ENCODE measurements at places on chromosomes 16 and 17.

GRCh38 chr16:22348291-22348690 is 26.1 kb downstream of the CDR2 start:
- no peak for DNase-seq

GRCh38 chr17:19275457-19276127 is 38.4 kb downstream of the EPN2 start:
- DNase-seq, result no peak

GRCh38 chr17:8875436-8875835 is 8.0 kb upstream of the PIK3R6 start:
- no peak for DNase-seq

- no peak for DNase-seq
Observed at GRCh38 chr16:80176114-80176513, 364.7 kb upstream of the DYNLRB2 start.

- no peak for DNase-seq
Observed at GRCh38 chr16:88086571-88087516, 135.6 kb downstream of the BANP start.

GRCh38 chr16:719815-720446 is 1.0 kb upstream of the ANTKMT start:
- DNase-seq, result no peak

DNA sequence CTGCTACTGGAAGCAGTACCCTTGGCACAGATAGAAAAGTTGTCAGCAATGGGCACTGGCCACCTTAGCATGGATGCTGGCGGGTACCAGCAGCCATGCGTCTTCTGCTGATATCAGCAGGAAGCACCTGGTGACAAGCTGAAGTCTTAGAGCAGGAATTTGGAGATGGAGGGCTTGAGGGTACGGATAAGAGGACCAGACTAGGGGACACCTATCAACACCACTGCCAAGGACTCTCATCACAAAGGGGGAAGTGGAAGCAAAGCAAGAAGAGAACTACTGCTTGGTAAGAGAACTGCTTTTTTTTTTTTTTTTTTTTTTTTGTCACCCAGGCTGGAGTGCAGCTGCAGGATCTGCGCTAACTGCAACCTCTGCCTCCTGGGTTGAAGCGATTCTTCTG is 35.4 kb upstream of the LYRM9 start:
- DNase-seq, result no peak

- no peak for DNase-seq
Observed at GRCh38 chr17:44971776-44972483, 3.8 kb upstream of the C1QL1 start.

DNA sequence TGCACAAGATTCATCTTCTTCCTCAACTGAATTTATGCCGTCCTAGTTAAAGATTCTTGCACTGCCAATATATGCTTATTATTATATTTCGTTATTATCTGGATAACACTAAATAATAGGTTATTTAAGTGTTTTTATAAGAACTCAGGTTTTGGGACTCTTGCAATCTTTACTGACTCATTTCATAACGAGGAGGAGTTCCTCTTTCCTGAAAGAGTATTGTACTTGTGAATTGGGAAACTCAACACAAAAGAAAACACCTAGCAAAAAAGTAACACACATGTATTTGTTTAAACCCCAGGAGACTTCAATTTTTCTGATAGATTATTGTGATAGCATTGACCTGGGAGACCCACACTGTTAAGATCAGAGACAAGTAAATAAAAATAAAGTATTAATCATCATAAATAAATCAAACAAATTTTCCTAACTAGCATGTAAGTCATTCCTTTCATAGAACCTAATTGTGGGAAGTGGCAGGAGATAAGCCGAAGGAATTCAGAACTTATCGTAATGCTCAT is 505.8 kb downstream of the KCNJ2 start:
- no peak for DNase-seq

- no peak for DNase-seq
Observed at GRCh38 chr16:73711406-73712080, 585.1 kb upstream of the PSMD7 start.

GRCh38 chr16:23952128-23952970 is 116.6 kb downstream of the PRKCB start:
- DNase-seq, result no peak

DNA sequence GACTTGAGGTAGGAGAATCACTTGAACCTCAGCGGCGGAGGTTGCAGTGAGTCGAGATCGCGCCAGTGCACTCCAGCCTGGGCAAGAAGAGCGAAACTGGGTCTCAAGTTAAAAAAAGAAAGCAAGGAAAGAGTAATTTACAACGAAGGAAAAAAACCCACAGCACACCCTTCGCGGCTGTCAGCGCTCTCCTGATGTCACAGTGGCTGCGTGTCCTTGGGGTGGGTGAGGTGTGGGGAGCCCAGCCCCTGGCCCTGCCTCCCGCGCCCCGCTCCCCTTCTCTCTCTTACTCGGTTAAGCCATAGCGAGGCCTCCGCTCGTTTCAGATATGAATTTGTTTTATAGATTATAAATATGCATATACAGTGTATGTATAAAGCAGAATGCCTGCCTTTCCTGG is 740 bp upstream of the JPT2 start:
- no peak for DNase-seq

GRCh38 chr16:87310610-87311009 is 6.6 kb downstream of the C16orf95 start:
- DNase-seq, result no peak

GRCh38 chr16:84970447-84971127 is 40.7 kb downstream of the ZDHHC7 start:
- peak; percentile 80 for DNase-seq

GRCh38 chr17:65328567-65328966 is 191.4 kb downstream of the RGS9 start:
- no peak for DNase-seq

DNA sequence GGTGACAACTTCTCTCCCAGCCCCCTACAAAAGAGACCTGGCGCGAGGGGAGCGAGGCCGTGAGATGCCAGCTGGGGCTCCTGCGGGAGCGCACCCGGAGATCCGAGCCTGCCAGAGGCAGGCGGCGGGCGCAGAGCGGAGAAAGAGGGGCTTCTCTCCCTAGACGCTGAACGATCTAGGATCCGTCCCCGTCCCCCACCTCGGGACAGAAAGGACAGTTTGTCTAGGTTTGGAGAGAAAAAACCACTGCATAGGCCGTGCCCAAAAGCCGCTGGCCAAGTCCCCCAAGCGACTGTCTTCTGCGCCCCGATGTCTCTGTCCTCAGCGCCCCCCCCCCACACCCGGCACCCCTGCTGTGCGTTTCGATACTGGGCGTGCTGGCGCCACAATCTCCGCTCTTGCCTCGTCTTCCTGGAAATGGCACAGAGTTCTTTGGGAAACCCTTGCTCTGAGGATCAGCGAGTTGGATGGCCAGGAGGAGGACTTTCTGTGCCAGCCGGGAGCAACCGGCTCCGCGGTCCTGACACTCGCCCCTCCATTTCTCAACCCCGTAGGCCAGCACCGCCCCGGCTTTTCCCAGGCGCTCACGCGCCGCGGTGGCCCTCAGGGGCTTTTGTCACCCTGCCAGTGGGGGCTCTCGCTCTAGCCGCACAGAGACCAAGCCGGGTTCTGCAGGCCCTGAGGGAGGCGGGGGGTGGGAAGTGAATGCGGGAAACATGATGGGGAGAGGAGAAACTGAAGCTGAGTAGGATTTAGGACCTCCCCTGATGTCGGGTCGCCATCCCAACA is 1.0 kb downstream of the SSTR2 start:
- DNase-seq, result no peak

- DNase-seq, result peak; percentile 57
Observed at GRCh38 chr17:48671697-48672171, 45.6 kb upstream of the HOXB9 start.

- no peak for DNase-seq
Observed at GRCh38 chr16:23690771-23691482, 12.2 kb downstream of the PLK1 start.

GRCh38 chr17:81576621-81577277 is 24.6 kb upstream of the FAAP100 start:
- DNase-seq, result no peak

GRCh38 chr16:1612320-1613111 is at the start of gene CRAMP1:
Gene CRAMP1, plus strand, starts transcription at chr16:1612360. Its CDS starts 2,280 bp downstream, at chr16:1614640.
- no peak for DNase-seq

DNA sequence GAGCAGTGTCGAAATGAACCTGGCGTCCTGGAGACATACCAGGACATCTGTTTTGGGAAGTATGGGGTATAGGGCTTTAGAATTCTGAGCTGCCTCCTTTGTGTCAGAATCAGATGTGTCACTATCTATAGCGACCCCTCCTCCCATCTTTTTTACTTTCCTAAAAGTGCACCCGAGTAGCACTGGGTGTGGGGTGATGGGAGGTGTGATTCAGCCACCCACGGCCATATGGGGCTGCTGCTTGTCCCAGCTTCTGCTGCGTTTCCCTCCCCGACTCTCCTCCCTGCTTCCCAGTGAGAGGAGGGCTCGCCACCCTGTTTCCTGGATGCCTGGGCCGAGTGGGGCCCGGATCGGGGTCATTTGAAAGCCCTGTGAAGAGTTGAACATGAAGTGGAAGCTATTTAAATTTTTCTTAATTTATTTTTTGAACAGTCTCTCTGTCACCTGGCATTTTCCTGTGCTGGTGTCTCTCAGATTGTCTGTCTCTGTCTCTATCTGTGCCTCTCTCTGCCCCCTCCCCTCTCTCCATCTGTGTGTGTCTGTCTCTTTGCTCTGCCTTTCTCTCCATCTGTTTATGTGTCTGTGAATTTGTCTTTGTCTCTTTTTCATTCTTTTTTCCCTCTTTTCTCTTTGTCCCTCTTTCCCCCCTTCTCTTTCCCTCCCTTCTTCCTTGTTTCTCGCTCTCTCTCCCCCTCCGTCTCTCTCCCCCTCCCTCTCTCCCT is 638.8 kb upstream of the EEF2KMT start:
- DNase-seq, result no peak

GRCh38 chr17:41734949-41735313 is 488 bp upstream of the HAP1 start:
- no peak for DNase-seq

DNA sequence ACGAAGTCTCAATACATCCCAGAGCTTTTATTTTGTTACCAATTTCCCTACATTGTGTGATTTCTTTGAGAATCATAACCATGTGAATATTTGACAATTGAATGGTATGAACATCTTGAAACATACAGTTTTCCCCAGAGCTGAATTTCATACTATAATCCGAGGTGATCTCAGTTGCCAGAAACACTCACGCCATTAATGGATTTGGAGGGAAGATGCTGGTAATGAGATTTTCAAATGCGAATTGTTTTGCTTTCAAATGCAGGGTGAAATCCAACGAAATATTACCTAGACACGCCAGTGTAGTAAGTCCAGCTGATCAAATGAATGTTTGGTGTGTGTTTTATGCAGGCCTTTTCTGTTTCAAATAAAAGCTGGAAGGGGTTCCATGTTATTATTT is 277.8 kb upstream of the CDH5 start:
- no peak for DNase-seq

GRCh38 chr16:68075980-68076379 is 9.2 kb upstream of the NFATC3 start:
- no peak for DNase-seq

- no peak for DNase-seq
Observed at GRCh38 chr17:40735016-40735415, 20.1 kb downstream of the KRT25 start.

GRCh38 chr17:31172388-31172787 is 77.6 kb downstream of the NF1 start:
- no peak for DNase-seq

DNA sequence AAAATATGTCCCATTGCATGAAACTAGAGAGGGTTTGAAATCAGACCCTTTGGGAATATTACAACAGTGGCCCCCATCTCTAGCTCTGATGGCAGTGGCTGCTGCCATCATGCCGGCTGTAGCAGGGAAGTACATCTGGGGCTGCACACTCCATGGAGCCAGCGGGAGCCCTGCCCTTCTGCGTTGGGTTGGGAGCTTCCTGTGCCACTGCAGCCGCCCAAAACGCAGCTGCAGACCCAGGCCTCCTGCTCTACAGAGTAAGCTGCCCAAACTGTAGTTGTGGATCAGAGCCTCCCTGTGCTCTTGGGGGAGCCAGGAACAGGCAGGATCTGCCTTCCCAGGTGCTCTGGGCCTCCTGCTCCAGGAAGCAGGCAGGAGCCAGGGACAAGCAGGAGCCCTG is 450.0 kb downstream of the HS3ST3B1 start:
- no peak for DNase-seq

DNA sequence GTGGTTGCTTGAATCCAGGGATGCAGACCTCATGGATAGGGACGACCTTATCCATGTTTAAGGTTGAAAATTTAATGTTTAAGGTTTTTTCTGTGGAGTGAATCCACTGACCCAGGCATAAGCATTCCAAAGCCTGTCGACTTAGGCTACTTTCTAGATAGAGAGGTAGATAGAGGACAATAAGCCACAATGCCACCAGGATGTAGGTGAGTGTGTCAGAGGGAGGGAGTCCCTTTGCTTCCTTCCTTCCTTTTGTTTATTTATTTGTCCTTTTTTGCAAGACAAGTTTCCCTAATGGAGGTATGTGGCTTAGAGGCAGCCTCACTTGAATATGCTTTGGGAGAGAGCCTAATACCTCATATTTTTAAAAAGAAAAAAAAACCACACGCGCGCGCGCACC is 834.2 kb upstream of the SOX9 start:
- DNase-seq, result no peak

DNA sequence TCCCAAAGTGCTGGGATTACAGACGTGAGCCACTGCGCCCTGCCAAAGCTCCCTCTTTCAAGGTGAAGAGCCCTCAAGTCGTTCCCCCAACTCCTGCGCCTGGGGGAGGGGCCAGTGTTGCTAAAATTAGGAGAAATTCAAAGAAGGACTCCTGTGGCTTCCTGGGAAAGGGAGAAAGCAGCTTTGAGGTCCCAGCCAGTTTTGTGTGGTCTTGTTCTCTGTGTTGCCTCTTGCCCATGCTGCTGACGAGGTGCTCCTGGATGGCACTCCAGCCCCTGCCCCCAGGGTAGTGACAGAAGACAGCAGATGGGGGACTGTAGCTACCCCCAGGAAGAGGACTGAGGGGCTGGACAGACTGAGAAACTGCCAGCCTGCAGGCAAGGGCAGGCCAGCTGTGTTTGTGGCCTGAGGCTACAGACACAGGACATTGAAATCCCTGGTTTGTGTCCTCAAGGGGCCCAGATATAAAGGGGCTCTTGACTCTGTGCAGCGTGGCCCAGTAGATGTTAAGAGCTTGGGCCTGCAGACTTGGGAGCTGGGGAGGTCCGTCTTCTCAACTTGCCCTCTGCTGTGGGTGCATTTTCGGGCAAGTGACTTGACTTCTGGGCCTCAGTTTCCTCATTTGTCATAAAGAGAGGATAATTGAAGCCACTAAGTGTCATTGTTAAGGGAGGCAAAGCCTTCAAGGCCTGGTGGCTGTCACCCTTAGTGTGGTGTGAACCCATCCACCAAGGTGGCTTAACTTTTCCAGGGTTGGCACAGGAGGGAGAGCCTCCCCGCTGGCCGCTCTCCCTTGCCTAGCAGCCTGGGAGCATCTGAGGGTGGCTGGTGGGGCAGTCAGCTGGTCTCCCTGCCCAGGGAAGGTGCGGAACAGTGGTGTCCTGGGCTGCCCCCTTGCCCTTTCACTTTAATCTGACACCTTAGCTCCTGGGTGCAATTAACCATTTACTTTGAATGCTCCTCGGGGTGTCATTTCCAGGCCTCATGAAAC is 4.1 kb downstream of the UBALD2 start:
- DNase-seq, result no peak

GRCh38 chr17:27226611-27227230 is 67.2 kb upstream of the WSB1 start:
- no peak for DNase-seq

- DNase-seq, result no peak
Observed at GRCh38 chr16:79965718-79966117, 365.2 kb upstream of the MAF start.

- DNase-seq, result peak; percentile 53
Observed at GRCh38 chr16:85982563-85982939, 83.6 kb downstream of the IRF8 start.

Measured in CD4-positive, alpha-beta T cell treated with Interleukin-4 for 1 hour (primary cell).